ENCODE measurements at places on chromosomes 3 and 15.

GRCh38 chr3:14252321-14253021, 73.9 kb downstream of the LSM3 start:
- DNase-seq: no peak

DNA sequence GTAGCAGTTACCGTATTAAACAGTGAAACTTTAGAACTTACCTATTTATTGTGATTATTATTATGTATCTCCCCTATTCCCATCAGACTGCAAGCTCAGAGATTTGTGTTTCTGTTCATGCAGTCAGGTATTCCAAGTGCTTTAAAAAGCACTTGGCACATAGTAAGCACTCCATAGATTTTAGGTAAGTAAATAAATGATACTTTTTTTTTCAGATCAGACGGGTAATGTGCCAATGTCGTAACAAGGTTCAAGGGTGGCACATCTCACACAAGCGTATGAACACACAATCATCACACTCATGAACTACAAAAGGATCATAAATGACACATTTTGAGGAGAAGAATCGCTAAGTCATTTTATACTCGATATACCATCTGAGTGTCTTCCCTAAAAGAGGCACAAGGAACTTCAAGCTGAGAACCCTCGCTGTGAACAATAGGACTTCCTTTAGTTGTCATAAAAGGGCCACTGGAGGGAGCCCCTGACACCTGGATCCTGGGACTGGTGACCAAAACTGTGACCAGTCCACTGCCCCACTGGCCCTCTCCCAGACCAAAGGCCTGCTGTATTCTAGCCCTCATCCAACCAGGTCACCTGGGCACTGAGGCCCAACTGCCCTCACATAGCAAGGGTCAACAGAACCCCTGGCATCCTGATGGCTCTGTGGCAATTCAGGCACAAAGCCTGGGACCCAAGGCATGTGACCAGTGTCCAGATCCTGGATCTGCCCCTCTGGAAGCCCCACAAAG, 32.1 kb downstream of the KIF9 start:
- peak; percentile 76 for DNase-seq

DNA sequence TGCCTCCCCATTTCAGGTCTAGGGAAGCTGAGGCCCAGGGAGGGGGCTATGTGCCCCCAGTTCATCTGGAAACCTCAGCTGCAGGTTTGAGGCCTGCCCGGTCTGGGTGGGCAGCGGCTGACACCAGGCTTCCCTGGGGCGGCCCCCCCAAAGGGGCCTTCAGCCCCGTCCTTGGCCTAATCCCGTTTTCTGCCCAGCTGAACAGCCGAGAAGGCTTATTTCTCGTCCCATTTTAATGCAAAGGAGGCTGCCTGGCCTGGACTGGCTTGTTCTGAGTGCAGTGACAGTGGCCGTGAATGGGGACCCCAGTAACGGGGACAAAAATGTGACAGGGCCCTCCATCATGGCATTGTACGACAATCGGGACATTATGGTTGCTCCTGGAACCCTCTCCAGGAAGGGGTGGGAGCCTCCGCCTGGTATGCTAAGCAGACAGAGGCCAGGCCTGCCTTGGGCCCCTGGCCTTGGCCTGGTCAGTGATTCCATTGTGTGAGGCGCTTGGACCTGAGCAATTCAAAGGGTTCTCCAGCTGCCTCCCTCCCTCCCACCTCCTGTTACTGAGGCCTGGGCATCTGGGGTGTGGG, 93.9 kb downstream of the WNT7A start:
- DNase-seq: no peak

GRCh38 chr3:151553888-151554287, 93.0 kb upstream of the IGSF10 start:
- DNase-seq: peak; percentile 89

DNA sequence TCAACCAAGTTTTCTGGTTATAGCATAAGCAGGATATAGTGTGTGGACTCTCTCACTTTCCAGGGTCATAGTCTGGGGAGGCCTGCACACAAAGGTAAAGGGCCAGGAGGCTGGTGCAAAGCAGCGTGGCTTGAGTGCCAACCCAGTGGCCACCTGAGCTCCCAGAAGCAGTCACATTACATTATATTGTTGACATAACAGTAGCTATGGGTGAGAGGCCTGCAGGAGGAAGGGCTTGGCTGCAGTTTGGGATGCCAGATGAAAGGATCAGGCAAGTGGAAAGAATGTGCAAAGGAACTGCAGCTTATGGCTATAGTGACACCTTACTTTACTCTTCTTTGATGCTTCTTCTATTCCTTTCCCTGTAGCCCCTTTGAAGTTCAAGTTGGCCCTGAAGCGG, 96.5 kb downstream of the FLNB start:
- DNase-seq: no peak

DNA sequence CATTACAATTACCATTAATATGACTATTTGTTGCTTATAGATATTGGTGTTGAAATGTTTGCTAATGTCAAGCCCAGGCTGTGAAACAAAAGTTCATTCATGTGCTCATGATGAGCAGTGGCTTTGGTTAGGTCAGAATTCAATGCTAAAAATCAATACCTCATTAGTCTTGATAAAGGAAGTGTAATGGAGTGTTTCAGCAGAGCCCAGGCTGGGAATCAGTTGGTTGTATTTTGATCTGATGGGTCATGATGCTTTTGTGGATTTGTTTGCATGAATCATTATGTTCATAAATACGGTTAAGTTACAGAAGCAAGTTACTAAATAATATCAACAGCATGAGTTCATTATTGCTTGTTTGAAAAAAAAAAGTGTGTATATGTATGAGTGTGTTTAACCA, 13.6 kb upstream of the ZNF774 start:
- DNase-seq: peak; percentile 47

DNA sequence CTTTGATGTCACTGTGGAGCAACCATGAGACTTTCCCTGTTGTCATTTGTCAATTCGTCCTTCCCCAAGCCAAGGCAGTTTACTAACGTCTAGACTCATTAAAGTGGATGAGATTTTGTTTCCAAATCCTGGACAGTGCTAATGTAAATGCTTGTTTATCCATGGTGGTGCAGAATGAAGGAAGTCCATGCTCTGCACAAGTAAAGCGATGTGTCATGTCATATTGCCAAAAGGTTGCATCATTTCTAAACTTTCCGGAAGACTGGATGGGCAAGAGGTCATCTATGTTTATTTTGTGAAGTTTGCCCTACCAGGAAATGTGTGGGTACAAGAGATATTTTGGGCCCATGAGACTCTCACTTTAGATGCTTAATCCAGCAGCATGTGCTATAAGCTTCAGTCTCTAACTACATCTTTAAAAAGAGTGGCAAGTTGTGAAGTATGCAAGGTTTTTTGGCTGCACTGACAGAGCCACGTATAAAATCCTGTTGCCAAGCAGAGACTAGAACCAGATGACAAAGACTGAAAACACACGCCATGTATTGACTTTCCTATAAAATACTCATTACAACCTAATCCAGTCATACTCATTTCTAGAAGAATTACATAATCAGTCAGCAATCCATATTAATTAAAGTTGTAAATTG, 72.1 kb upstream of the FNDC3B start:
- DNase-seq: peak; percentile 96

GRCh38 chr3:34198309-34198708, 399.9 kb downstream of the PDCD6IP start:
- DNase-seq: no peak

GRCh38 chr3:157182879-157183278, 22.9 kb upstream of the CCNL1 start:
- DNase-seq: no peak

DNA sequence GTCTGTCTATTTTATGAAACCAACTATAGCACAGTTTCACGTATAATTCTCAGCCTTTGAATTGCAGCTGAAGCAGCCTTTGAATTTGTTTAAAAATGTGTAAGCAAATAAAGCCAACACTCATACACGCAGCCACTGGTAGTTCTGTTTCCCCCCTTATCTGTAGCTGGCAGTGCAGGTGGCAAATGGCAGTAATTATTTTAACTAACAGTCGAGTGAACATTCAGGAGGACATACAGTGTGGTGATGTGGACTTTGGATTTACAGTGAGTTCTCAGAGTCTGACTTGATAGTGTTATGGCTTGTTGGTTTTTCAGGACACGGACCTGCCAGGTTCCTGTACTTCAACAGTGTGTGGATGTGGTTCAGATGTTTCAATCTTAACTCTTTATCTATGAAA, 64.0 kb upstream of the SKOR1 start:
- no peak for DNase-seq

DNA sequence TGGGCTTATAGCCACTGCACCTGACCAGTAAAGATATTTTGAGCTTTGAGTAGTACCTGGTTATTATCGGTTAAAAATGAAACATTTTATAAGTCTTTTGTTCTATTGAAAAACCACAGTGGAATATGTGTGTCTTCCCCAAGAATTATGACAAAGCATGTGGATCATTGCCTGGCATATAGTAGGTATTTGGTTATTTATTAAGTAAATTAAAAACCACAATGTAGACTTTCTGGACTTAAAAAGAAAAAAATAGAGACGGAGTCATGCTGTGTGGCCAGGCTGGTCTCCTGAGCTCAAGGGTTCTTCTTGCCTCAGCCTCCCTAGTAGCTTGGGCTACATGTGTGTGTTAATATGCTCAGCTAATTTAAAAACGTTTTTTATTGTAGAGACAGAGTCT, 43.5 kb downstream of the UBE2E2 start:
- no peak for DNase-seq

DNA sequence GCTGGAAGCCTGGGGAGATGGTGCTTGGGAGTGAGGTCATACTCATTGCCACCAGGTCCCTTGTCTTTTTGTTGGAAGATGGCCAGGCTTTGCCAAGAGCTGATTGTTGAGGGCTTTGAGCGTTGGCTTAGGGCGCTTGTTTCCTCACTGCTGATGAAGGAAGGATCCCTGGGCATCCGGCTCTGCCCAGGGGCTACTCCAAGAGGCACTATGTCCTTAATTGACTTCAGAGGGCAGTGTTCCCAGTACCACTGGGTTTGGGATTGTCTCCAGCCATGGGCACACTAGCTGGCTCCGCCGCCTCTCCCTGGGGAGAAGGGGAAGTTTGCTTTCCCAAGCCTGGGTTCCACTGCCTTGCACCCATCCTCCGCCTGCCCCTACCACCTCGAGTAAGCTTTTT, 57.2 kb upstream of the RGMA start:
- no peak for DNase-seq

- peak; percentile 23 for DNase-seq
These were observed 10.9 kb upstream of the NCKIPSD start for GRCh38 chr3:48696601-48697000.

GRCh38 chr3:139456386-139456785, 19.9 kb downstream of the RBP2 start:
- DNase-seq: no peak

DNA sequence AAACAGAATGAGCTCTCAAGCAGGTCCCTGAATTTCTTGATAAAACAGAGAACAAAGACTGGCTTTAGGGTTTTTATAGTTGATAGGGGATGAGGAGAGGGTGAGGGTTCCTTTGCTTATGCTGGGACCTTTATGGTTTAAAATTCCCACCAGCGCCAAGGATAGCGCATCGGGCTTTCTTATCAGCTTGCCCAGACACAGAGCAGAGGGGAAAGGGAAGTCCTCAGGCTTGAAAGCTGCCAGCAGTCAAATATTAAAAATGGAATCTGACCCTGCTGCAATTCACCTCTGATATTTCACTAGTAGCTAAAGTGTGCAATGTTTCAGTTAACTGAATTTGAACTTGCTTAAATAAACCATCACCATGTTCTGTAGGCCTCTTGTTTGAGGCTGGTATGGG, 55.0 kb upstream of the EPHA3 start:
- no peak for DNase-seq

GRCh38 chr15:34434627-34435305, 2.8 kb downstream of the GOLGA8A start:
- DNase-seq: no peak

Data from suppressor macrophage treated with lipopolysaccharide for 1 hour (primary cell).